Foreskin fibroblast (primary cell): ENCODE measurements at places on chromosomes 13 and 19.
A peak's percentile ranks its signal among the peaks of the same experiment; 100 is the strongest.

DNA sequence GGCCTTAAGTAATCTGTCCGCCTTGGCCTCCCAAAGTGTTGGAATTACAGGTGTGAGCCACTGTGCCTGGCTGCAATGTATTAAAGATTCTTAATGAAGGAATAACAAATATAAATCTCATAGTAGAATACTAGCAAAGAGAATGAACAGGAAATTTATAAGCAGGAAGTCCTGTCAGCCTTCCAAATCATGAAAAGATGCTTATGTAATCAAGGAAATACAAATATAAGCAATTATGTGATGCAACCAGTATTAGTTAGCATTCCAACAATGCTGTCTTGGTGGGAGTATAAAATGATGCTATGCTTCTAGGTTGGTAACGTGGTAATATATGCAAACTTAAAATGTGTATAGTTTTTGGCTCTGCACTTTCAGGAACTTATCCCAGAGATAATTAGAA lies 133.8 kb downstream of the PDS5B start:
- no peak for DNase-seq

- DNase-seq, result no peak
Observed at GRCh38 chr13:20035130-20035529, 76.6 kb downstream of the ZMYM2 start.

DNA sequence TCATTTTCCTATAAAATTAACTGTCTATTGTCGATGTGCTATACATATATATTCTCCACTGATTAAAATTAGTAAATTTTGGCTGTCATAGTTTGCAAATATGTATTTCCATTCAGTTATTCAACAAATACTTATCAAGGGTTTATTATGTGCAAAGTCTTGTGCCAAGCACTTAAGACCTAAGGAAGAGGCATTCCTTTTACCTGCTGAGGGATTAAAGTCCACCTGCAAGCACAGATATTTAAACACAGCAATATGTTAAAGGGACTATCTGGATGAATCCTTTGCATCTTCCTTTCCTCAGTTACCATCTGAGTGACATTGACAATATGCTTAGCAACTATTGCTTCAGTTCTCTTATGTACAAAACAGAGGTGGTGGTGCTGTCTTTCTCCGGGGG lies 89.3 kb downstream of the LIG4 start:
- no peak for DNase-seq

- DNase-seq, result no peak
Observed at GRCh38 chr19:17332677-17333581, 1.7 kb downstream of the ANO8 start.

GRCh38 chr13:67509018-67509417 lies 278.9 kb upstream of the PCDH9 start:
- peak; percentile 10 for DNase-seq

GRCh38 chr13:113540523-113540922 lies 44.0 kb upstream of the TFDP1 start:
- no peak for DNase-seq

DNA sequence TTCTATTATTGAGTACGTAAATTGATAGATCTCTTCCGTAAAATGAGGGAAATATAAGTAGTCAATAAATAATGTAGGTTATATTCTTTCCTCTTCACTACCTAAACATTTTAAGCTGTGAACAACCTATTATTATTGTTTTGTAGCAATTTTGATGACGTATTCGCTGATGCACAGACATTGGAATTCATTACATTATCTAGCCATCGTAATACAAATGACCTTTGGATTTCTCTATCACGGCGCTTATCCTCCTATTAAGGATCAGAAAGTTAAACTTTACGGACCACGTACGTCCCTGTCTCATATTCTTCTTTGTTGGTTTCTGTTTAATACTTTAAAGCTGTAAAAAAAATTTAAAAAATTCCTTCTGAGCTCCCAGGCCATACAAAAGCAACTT lies 264.9 kb downstream of the ITGBL1 start:
- DNase-seq, result no peak

DNA sequence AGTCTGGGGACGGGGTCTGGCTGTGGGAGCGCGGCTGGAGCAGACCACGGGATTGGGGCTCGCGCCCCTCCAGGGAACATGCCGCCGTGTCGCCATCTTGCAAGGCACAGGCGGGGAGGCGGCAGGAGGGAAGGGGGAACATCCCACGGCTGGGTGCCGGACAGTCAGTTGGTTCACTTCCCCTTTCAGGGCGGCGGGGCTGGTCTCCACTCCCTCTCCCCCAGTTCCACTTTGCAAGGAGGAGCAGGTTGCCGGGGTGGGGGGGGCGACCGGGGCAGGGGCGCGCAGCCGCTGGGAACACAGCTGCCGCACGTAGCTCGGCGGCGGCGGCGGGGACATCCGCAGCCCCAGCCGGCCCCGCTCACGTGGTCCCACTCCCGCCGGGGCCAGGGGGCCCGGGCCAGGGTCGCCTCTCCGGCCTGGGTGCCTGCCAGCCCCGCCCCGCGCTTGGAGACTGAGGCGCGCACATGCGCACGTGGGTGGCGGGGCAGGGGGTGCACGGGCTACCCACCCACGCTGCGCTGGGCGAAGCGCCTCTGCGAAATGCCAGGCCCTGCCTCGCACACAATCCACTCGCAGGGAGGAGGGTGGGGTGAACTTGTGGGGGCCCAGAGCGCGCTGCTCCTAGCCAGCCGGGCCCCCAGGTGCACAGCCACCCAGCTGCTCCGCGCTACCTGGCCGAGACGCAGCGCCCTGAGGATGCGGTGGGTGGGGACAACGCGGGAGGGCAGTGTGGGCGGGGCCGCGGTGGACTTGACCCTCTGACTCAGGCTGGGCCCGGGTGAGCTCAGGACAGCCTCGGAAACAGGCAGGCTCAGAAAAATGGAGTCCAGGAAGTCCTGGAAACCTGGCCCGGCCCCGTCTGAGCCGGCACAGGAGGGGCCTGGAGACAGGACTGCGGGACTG lies 6.4 kb downstream of the KLF16 start:
- DNase-seq, result peak; percentile 95

- no peak for DNase-seq
Observed at GRCh38 chr13:59633290-59633689, 530.4 kb downstream of the DIAPH3 start.

GRCh38 chr19:47012617-47013016 lies 7.0 kb upstream of the NPAS1 start:
- peak; percentile 25 for DNase-seq

DNA sequence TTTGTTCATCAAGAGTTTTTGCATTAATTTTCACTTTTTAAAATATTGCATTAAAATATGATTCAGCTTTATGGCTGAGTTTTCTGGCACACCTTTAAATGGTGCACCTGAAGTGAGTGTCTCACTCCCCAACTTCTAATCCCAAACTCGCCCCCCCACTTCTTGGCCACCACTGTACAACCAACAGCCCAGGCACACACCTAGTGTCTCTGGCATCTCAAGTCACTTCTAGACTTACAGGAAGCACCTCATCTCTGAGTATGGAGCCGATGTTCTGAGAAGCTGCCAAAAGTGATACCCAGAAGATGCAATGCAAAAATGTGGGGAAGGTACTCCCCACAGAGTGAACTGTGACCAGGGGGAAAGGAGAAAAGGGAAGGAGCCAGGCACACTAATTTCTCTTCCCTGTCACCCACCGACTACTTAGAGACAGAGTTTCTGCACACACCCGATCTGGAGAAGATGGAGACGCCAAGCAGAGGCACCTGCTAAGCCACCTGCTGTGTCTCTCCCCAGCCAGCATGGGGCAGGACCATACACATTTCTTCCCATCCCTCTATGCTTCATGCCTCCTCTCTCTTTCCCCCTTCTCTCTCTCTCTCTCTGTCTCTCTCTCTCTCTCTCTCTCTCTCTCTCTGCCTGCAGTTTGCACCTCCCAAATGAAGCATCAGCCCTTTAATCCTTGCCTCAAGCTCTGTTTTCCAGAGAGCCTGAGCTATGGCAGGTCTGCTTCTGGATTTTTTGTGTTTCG lies 155.3 kb upstream of the ZNF507 start:
- no peak for DNase-seq

- DNase-seq, result peak; percentile 36
Observed at GRCh38 chr13:95784900-95785290, 108.0 kb downstream of the DNAJC3 start.

GRCh38 chr13:35886332-35887114 lies 244.7 kb downstream of the DCLK1 start:
- no peak for DNase-seq

DNA sequence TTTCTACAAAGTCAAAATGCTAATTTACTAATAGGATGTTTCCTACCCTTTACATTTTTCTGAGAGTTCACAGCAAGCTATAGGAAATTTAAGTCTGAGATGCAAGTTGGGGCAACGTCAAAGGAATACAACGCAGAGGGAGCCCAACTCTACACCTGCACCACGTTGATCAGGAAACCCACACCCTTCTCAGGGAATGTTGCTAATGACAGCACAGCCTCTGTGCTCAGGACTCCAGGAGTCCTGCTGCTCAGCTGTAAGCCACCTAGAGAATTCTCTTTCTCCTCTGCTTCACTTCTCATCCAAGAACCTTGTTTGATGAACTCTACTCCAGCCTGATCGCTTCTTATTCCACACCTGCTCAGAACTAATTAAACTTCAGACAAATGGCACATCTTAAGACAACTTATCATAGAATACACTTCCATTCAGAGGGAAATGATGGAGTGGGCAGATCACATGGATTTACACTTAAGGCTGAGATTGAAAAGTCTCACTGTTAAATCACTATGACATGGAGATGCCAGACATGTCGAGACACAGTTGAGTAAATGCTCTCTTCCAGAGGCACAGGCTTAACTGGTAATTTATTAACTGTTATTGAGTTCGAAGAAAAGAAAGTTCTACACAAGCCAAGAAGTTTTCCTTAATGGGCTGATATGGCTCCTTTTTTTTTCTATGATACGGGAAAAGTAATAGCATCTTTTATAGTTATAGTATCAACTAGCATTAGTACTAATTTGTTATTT lies 811.6 kb upstream of the ARGLU1 start:
- DNase-seq, result no peak

GRCh38 chr19:39915848-39916215 lies 18.6 kb downstream of the FCGBP start:
- DNase-seq, result no peak

DNA sequence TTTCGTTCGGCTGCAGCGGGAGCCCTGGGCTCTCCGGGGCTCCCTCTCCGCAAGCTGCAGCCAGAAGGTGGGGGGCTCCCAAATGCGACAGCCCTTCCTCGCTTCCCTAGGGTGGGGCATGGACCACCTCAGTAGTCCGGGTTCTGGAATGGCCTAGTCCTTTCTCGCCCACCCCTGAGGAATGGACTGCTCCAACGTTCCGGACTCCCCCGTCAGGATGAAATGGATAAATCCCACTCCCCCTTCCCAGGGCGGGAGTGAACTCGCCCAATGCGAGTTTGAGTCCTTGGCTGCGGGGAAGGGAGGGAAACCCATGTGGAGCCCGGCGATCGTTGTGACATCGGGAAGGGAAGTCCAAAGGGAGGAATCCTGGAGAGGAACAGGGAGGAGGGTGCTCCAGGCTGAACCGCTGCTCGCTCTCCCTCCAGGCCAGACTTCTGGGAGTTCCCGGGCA lies 5.5 kb downstream of the HRC start:
- DNase-seq, result peak; percentile 75

DNA sequence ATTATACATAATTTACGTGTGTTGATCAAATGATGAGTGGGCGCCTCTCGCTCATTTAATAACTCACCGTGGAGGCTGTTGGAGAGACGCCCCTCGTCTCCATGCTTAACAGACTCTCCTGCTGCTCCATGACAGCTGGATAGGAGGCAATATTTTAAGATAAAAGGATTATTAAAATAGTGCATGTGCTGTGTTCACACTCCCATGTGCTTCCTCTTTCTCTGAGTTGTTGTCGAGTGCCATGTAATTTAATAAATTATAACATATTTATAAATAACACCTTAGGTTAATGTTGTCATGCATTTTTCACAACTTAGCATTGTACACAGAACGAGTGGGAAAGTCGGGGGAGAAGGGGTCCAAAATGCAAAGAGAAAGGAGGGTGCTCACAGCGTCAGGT lies 161.4 kb upstream of the TSHZ3 start:
- no peak for DNase-seq
